ENCODE measurements at places on chromosomes 4 and X.

DNA sequence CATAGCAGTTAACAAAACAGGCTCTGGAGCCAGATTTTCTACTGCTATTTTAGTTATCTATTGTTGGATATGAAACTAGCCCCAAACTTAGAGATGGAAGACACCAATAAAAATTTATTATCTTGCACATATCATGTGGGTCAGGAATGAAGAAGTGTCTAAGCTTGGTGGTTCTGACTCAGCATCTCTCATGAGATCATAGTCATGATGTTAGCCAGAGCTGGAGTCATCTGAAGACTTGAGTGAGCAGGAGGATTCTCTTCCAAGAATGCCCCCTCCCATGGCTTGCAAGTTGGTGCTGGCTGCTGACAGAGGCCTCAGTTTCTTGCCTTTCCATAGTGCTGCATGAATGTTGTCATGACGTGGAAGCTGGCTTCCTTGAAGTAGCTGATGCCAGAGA lies 68.2 kb upstream of the TAPT1 start:
- no peak for DNase-seq

- DNase-seq, result no peak
Observed at GRCh38 chr4:184684491-184685189, 35.1 kb downstream of the PRIMPOL start.

GRCh38 chr4:153785910-153786721 lies 2.8 kb downstream of the SFRP2 start:
- no peak for DNase-seq

DNA sequence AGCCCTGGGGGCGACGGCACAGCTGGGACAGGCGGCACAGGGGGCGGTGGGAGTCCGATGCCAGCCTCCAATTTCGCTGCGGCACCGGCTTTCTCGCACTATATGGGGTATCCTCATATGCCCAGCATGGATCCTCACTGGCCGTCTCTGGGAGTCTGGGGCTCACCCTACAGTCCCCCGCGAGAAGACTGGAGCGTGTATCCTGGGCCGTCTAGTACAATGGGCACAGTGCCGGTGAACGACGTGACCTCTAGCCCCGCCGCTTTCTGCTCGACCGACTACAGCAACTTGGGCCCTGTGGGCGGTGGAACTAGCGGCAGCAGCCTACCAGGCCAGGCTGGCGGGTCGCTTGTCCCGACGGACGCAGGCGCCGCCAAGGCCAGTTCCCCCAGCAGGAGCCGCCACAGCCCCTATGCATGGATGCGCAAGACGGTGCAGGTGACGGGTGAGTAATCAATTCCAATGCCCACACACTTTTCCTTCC lies 500 bp downstream of the CDX4 start:
- DNase-seq, result no peak

- DNase-seq, result no peak
Observed at GRCh38 chr4:65918212-65918611, 247.9 kb upstream of the EPHA5 start.

- no peak for DNase-seq
Observed at GRCh38 chr4:181971973-181972372, 271.2 kb upstream of the TENM3 start.

GRCh38 chrX:14843666-14844065 lies 29.2 kb downstream of the FANCB start:
- no peak for DNase-seq

- peak; percentile 64 for DNase-seq
Observed at GRCh38 chrX:119693040-119693995, at the start of gene SEPTIN6. TSS of gene SEPTIN6 (minus strand) at chrX:119693168. CDS start at chrX:119693105, 63 bp downstream.

GRCh38 chrX:67543818-67544217 lies at the start of gene AR:
TSS of gene AR (plus strand) at chrX:67544021. CDS start at chrX:67545147, 1,126 bp downstream.
- no peak for DNase-seq

GRCh38 chr4:54657551-54658251 lies at the start of gene KIT:
TSS of gene KIT (plus strand) at chr4:54657957. CDS start at chr4:54658015, 58 bp downstream.
- no peak for DNase-seq

GRCh38 chr4:114077610-114078009 lies 98.2 kb upstream of the ARSJ start:
- no peak for DNase-seq

- no peak for DNase-seq
Observed at GRCh38 chr4:118225511-118225910, 127.3 kb downstream of the PRSS12 start.

GRCh38 chrX:122906726-122907125 lies 277.4 kb upstream of the GRIA3 start:
- no peak for DNase-seq

- no peak for DNase-seq
Observed at GRCh38 chrX:39734174-39734776, 363.5 kb downstream of the BCOR start.

- DNase-seq, result no peak
Observed at GRCh38 chr4:20395160-20395773, 143.6 kb downstream of the SLIT2 start.

DNA sequence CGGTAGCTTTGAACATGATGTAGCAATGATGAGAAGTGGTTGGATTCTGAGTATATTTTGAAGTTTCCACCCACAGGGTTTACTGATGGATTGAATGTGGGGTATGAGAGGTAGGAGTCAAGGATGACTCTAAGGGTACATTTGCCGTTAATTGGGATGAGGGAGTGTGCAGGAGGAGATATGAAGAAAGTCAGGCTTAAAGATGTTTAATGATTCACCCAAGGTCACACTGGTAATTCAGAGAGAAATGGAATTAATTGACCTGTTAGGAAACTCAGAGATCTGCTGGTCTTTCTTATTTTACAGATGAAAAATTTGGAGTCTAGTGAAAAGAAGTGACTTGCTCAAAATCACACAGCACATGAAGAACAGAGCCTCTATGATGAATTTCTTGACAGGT lies 390.7 kb downstream of the GBA3 start:
- no peak for DNase-seq

DNA sequence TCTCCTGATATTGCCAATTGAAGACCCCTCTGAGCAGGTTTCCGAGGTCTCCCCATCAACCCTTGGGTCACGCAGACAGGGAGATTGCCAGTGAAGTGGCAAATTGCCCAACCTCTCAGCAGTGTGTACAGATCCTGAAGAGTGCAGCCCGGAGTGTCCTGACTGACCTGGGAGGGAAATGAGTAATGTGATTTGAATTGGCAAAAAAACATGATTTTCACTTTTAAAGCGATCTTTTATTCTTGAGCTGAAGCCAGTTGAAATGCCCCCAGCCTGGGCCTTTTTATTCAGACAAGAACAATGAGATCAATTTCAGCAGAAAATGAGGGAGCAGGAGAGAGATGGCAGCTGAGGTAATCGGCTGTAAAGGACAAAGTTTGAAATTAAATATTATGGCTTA lies 401.8 kb downstream of the RAPGEF2 start:
- no peak for DNase-seq

DNA sequence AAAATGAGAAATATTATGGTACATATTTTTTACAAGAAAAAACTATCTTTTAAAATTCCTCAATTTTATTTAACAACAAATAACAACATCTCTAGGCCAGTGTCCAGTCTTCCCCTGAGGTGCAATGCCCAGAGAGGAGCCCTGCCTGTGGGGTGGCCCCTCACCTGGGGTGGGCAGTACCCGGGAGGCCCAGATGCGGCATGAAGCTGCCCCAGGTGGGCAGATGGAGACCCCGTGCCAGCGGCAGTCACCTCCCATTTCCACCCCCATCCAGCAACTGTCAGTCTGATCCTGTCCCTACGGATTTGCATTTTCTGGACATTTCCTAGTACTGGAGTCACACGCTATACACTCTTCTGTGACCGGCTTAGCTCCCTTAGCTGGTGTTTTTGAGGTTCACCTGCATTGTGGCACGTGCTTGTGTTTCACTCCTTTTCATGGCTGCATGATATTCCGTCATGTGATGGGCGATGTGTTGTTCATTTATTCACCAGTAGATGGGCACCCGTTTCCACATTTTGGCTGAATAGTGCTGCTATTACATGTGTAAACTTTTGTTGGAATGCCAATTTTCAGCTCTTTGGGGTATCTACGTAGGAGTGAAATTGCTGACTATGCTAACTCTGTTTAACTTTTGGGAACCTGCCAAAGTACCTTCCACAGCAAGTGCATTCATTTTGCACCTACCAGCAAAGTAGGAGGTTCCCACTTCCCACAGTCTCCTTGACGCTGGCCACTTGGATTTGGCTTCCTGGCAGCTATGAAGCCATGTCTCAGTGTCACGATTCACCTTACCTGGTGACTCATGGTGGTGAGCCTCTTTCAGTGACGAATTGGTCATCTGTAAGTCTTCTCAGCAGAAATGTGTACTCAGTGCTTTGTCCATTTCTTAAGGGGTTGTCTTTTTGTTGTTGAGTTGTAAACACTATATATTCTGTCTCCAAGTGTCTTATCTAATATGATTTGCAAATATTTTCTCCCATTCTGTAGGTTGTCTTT lies 11.7 kb upstream of the MAEA start:
- no peak for DNase-seq

DNA sequence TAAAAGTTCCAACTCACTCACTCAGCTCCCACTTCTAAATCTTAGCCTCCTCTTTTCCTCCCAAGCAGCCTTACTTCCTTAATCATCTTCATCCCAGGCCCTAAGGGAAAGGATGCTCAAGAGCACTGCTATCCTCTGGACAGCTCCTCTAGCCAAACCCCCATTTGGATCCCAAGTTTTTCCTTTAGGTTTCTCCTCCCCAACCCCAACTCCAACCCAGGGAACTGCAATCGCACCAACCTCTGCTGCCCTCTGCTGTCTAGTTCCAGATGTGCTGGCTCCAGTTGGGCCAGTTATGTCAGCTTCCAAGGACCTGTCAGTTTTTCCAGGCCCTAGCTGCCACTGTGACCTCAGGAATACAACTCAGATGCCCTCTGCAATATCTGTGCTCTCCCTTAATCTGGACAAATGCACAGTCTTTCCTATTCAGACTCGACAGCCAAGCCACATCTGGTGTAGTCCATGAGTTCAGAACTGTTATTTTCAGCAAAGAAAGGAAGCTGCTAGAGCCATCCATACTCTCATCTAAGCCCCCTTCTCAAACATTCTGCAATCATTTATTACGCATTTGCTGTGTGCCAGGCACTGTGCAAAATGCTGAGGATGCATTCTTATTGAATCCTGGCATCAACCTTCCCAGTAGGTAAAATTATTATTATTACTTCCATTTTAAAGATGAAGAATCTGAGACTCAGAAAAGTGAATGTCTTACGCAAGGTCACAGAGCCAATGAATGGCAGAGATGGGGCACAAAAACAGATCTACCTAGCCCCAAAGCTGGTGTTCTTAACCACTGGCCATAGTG lies 12.3 kb upstream of the XPNPEP2 start:
- DNase-seq, result no peak

- DNase-seq, result no peak
Observed at GRCh38 chr4:173360587-173361221, 10.1 kb upstream of the SAP30 start.

DNA sequence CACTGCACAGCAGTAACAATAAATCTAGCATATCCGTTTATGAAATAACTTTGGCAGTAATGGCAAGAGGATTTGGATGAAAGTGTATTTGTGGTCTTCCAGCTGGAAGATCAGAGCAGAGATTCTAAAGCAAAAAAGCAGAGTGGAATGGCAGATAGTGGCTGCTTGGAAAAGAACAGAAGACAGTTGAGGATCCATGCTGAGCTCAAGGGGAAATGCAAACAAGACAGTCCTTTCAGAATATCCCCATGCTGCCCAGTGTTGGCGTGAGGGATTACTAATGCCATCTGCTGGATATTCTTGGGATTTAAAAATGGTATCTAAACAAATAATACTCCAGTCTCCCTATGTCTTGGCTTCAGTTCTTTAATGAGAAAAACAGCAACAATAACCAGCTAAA lies 629.1 kb upstream of the ATOH1 start:
- no peak for DNase-seq
